ENCODE measurements at places on chromosomes 5 and 9.

GRCh38 chr5:8157320-8157822 is 288.4 kb downstream of the MTRR start:
- DNase-seq: no peak

GRCh38 chr9:77475641-77476473 is 172.3 kb downstream of the GNA14 start:
- DNase-seq: no peak

- DNase-seq: peak; percentile 13
These were observed 86.5 kb downstream of the KLHL3 start for GRCh38 chr5:137649228-137649935.

DNA sequence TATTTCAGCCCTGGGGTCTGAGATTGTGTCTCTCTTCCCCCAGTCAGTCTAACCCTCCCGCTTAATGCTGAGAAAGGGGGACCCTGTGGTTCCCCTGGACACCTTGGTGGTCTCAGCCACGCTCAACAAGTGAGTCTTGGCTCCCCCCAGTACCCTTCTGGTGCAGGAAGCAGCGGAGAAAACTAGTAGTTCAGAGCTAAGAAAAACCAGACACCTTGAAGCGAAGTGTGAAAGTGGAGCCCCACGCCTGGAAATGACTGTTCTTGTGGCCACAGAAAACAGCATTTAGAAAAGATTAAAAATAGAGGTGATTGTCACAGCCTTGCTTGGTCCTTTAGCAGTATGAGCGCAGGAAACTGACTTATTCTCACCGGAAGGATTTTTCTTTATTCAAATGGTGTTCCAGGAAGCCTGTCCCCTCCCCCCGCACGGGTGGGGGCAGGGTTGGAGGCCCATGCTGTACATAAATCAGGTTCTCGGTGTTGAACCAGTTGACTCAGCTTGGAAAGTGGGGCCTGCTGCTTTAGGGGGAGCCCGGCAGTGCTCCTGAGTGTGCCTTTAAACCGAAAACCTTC is 8.1 kb downstream of the ARPC5L start:
- peak; percentile 39 for DNase-seq

GRCh38 chr9:69834591-69835184 is 14.1 kb downstream of the CFAP95 start:
- no peak for DNase-seq

DNA sequence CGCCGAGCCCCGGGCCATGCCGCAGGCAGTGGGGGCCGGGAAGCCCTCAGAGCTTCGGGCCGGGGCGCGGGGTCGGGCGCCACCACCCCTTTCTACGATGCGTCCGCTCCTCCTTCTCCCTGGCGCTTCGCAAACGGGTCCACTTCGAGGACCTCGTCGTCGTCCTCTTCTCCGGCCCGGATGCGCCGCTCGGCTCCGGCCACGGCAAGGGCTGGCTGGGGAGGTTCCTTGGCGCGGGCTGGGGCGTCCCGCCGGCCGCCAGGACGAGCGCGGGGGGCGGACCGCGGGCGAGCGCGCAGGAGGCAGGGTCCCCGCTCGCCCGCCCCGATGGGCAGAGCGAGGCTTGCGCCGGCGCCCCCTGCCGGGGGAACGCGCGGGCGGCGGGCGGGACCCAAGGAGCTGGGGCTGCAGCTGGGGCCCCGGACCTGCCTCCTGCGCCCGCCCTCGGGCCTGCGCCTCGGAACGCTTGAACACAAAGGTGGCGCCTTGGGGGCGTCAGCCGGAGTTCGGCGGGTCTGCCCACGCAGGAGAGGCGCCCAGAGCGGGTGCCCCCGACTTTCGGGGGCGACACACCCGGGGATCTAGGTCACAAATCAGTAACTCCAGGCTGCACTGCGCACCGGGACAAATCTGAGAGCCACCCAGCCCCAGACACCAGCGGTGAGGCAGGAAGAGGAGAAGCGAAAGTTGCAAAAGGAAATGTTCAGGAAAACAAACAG is at the start of gene ROR2:
Gene ROR2, minus strand, starts transcription at position 283 of the 719 bp plus-strand sequence.
- peak; percentile 77 for DNase-seq

All from erythroblast (primary cell).